Neural progenitor cell (in vitro differentiated cells): ENCODE measurements at places on chromosomes 4 and X. TPM values are rescaled to one million over a fixed set of nuclear protein-coding genes. Genes with fewer than 3 reads are reported as not detected.

GRCh38 chr4:56653461-56654237 is 27.4 kb downstream of the HOPX start:
- DNase-seq, result no peak

DNA sequence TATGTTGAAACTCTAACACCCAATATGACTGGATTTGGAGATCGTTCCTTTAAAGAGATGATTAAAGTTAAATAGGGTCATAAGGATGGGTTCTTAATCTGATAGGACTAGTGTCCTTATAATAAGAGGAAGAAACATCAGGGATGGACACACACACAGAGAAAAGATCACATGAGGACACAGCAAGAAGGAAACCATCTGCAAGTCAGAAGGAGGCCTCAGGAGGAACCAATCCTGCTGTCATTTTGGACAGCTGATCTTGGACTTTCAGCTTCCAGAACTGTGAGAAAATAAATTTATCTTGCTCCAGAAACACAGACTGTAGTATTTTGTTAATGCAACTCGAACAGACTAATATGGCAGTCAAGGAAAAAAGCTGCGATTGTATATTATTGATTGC is 631.5 kb downstream of the PCDH7 start:
- no peak for DNase-seq

- peak; percentile 95 for DNase-seq
Measured at GRCh38 chr4:16082426-16083240, 1.2 kb downstream of the PROM1 start.

DNA sequence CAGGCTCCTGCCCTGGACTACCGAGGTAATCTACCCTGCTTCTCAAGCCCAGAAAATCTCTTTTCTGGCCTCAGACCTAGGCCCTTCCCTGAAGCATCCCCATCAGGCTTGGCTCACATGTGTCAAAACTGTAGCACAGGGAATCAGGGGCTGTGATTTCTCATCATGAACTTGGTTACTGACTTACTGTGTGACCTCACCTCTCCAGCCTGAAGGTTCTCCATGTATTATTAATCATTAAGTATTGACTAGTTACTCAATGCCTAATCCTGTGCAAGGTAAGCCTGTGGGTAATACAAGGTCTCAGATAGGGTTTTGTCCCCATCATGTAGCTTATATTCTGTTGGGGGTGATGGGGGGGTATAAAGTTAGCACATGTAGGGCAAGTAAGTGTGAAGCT is 6.8 kb downstream of the SRPX2 start:
- no peak for DNase-seq

DNA sequence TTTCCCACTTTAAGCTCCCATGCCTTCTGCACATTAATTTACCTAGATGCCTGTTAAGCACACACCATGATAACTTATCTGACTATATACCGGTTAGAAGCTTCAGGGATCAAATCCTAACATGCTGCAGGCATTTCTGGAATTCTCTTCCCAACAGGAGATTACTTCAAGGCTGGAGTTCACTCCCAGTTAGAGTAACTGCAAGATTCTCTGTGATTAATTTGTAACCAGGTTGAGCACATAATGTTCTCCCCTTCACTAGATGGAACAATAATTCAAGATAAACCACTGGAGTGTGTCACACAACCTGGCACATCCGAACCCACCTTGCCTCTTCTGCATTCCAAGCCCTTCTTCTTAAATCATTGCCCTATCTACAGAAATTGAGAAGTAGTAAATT is 11.8 kb upstream of the UGT2A3 start:
- DNase-seq, result no peak

DNA sequence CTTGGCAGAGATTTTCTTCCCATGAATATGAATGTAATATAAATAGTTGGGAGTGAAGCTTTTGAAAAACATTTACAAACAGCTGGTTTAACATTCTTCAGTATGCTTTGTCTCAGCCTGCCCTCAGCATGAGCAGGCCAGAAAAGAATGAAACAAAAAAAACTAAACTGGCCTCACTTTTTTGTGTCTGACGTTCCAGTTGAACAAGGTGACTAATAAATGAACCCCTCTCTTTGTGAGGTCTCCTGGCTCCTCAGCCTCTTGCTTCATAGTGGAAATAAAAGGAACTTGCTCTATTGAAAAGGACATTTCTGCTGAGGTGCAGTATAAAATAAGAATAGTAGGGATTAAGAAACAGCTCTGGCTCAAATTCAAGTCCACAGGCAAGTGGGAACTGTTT is 9.4 kb downstream of the CHST7 start:
- no peak for DNase-seq

DNA sequence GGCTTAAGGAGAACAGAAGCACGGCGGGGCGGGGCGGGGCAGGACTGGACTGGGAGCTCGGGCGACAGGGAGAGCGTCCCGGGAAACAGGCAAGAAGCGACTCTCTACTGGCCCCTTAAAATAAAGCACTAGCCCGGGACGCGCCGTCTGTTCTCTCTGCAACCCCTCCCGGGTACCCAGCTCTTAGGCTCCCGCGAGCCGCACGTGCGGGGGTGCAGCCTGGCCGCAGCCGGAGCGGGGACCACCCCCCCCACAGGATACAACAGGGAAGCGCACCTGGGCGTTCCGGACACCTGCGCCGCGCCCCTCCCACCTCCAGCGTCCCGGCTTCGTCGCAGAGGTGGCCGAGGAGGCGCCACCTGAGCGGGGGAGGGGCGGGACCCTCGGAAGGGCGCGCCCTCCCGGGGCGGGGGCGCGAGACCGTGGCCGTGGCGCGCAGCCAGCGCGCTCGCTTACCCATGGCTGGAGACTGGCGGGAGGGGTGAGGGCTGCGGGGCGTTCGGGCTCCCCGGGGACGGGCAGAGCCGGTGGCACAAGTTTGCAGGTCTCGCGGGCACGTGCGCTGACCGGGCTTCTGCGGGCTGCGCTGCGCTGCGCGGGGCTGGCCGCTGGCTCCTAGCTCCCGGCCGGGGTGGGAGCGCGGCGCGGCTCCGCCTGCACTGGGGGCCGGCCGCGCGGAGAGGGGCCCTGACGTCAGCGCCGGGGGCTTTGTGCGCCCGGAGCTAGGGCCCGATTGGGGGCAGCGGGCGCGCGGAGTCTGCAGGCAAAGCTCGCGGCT is 91.5 kb downstream of the GEMIN8 start:
- DNase-seq, result peak; percentile 76

DNA sequence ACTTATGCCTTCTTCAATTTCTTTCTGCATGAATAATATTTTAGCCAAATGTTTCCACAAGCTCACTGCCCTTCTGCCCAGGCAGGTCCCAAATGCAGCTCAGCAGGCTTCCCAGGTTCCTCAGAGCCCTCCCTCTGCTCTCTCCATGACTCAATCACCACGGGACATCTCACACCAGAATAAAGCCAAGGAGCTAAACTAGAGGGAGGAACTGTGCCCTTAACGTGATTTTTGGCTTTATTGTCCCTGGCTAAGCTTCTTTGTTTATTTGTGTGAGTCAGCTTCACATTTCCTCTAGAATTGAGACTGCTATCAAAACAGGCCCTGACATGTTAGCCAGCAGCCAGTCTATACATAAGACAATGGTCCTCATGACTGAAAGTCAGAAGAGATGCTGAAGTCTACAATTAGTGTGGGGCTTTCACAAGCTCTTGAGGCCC is 186.4 kb upstream of the GALNT7 start:
- DNase-seq, result no peak

Gene ARAP2
- total RNA-seq, result 0.87 and 1.6 TPM in 2 replicates

Gene TRPC5OS
- total RNA-seq, result not detected in 2 replicates

DNA sequence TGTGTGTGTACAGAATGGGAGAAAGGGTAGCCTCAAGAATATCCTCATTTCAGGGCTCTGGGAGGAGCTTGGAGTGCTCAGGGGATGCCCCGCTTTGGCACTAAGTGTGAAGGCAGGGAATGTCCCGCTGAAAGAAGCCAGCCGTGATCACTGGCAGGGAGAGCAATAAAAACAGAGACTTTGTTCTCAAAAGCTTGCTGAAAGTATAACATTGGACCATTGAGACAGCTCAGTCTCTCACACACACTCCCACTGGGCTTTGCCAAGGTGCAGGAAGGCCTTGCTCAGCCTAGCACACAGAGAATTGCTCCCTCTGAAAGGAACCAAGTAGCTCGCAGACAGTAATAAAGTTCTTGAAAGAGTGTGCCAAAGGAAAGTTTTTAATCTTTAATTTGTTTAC is 143.8 kb upstream of the SLITRK2 start:
- DNase-seq, result no peak

Gene TREX2
- 0.96 TPM in 1 of 2 replicates, not detected in the other for total RNA-seq

GRCh38 chr4:168059251-168059650 is 33.1 kb upstream of the ANXA10 start:
- DNase-seq, result no peak

Gene PDGFC
- total RNA-seq, result 2.5 and 4.7 TPM in 2 replicates

Gene CXorf49
- total RNA-seq, result not detected in 2 replicates

Gene TRAM1L1
- total RNA-seq, result 4.5 and 8.4 TPM in 2 replicates

Gene ZBED1
- 36.9 and 37.0 TPM in 2 replicates for total RNA-seq

- DNase-seq, result no peak
Measured at GRCh38 chrX:110671068-110671803, 124.4 kb downstream of the CHRDL1 start.

DNA sequence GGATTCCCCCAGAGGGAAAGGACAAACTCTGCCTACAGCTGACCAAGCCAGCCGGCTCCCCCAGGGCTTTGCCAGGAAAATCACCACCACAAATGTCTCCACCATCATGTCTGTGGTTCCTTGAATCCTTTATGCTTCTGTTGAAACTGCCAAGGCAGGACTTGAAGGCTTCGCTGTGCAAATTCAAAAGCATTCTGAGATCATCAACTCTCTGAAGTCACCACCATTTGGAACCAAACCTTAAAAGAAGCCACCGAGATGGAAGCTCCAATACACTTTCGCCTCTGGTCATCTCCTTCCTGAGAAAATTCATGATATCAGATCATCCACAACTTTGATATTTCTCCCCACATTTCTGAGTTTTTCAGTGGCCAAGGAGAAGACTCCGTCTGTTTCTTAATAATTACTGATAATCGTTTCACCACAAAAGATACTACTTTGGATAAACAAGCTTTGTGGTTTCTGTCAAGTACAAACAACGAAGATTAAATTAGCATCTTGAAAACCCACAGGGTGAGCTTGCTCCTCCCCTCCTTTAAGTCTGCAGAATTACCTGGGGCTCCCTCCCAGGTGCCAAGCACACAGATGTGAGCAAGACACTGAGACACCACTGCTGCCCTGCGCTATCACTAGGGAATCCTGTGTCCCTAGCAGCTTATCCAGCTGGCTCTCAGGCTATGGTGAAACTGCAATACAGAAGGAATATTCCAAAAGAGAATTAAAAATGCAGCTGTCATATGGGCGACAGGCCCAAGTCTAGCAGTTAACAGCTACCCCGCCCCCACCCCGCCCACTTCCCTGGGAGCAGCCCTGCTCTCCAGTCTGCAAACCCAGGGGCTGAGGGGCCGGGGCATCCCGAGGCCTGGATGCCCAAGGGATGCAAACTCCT is 125.0 kb upstream of the TBL1X start:
- no peak for DNase-seq

Gene DRD5
- 0.06 TPM in 1 of 2 replicates, not detected in the other for total RNA-seq

DNA sequence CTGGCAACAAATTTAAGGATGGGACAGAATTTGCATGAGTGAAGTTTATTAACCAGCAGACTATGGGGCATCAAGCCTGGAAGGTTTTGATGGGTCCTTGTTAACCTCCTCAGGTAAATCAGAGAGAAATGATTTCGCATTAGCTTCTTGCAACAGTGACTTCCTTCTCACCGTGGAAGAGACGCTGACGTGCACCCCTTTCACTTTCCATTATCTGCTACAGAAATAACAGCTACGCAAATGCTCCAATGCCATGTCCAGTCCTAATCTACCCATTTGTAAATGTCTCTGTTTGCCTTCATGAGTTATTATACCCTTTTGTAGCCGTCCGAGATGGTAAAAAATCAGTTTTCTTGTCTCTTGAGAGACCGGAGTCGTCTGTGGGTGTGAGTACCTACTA is 100.3 kb downstream of the SLC34A2 start:
- DNase-seq, result no peak

Gene KCNIP4
- total RNA-seq, result 0.39 TPM in 1 of 2 replicates, not detected in the other

Gene SYTL5
- 0.87 and 1.7 TPM in 2 replicates for total RNA-seq

DNA sequence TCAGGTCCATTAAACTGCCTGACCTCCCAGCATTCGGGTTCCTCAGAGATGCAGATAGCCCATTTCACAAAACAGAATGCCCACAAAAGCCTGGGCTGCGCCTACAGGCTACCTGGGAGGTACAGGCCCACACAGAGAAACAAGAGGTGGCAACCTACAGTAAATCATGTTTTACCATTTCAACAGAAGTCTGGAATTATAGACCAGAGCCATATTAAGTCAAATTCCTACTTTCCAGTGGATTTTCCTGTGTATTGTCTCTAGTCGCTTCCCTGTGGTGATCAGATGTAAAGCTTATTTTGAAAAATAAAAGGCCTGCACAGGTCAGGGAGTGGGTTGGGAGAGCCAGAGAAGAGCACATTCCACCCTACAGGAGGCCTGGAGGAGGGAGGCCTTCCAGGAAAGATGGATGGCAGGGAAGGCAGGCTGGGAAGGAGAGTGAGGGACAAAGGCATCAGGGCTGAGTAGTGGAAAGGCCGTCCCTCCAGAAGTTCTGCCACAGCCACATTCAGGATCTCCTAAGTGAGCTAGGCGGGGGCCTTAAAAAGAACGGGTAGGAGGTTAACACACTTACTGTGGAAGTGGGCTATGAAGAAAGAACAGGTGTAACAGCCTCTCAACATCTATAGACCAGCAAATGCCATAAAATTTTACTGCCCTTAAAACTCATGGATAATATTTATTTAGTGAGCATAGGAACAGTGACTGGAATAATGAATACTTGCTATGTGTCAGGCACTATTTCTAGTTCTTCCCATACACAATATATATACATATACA is 19.0 kb upstream of the USO1 start:
- peak; percentile 77 for DNase-seq

DNA sequence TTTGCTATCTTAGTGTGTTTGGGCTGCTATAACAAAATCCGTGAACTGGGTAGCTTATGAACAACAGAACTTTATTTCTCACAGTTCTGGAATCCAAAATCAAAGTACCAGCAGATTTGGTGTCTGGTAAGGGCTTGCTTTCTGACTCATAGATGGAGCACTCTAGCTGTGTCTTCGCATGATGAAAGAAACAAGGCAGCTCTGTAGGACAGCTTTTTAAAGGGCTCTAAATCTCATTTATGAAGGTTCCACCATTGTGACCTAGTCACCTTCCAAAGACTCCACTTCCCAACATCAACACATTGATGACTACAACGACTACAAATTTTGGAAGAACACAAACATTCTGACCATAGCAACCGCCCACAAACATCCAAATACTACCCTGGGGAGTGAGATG is 158.6 kb upstream of the LCORL start:
- no peak for DNase-seq

DNA sequence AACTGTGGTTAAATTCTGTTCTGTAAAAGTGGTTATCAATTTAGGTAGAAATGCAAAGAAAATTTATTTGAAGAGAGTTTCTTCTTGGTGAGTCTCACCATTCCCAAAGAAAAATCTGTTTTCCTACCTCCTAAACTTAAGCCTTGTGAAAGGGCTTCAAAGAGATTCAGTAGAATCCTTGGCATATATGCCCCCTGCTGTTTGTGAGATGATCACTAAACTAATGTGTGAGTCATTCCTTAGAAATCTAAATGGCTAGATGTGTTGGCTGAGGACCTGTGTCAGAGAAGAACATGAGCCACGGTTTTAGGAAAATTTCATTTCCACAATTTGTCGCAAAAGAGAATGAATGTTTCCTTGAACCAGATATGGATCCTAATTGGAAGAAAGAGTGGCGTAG is 260.9 kb downstream of the SLC7A11 start:
- DNase-seq, result no peak

Gene ZNF157
- total RNA-seq, result 0.47 and 1.4 TPM in 2 replicates

GRCh38 chr4:7795983-7796382 is 143.7 kb downstream of the AFAP1 start:
- no peak for DNase-seq

- DNase-seq, result no peak
Measured at GRCh38 chrX:145623453-145623852, 194.2 kb upstream of the SLITRK2 start.

GRCh38 chr4:127634181-127634580 is 1.4 kb downstream of the INTU start:
- no peak for DNase-seq

Gene DCHS2
- total RNA-seq, result 0.43 and 0.71 TPM in 2 replicates
